ENCODE measurements at places on chromosomes 6 and 20.
A peak's percentile ranks its signal among the peaks of the same experiment; 100 is the strongest.

DNA sequence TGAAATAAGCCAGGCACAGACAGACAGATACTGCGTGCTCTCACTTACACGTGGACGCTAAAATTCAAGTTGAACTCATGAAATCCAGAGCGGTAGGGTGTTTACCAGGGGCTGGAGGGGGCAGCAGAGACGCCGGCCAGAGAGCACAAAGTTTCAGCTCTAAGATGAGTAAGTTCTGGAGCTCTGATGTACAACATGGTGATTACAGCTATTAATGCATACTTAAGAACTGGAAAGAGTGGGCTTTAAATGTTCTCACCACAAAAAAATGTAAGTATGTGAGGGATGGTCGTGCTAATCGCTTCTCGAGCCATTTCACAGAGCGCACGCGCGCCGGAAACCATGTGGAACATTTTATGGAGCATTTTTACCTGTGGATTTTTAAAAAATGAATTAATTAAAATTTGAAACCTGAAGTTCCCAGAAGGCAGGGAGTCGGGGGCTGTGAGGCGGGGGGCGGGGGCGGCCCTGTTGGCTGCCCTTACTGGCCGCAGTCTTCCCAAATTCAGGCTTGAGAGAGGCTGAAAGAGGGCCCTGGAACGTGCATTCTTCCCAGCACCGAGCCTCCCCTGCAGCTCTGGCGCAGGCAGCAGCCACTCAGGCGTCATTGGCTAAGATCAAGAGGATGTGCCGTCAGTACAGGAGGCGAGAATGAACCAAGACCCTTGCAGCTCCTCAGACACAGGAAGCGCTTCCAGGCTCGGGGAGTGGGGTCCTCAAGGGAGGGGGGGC lies 8.5 kb upstream of the SLCO4A1 start:
- DNase-seq = no peak

- no peak for DNase-seq
Measured at GRCh38 chr6:23566418-23566817, 559.6 kb upstream of the NRSN1 start.

GRCh38 chr6:85756982-85757381 lies 114.3 kb upstream of the SYNCRIP start:
- peak; percentile 54 for DNase-seq

- peak; percentile 74 for DNase-seq
Measured at GRCh38 chr6:89242574-89243330, 25.6 kb upstream of the GABRR1 start.

GRCh38 chr20:33299111-33299603 lies 16.1 kb downstream of the BPIFB1 start:
- peak; percentile 68 for DNase-seq

DNA sequence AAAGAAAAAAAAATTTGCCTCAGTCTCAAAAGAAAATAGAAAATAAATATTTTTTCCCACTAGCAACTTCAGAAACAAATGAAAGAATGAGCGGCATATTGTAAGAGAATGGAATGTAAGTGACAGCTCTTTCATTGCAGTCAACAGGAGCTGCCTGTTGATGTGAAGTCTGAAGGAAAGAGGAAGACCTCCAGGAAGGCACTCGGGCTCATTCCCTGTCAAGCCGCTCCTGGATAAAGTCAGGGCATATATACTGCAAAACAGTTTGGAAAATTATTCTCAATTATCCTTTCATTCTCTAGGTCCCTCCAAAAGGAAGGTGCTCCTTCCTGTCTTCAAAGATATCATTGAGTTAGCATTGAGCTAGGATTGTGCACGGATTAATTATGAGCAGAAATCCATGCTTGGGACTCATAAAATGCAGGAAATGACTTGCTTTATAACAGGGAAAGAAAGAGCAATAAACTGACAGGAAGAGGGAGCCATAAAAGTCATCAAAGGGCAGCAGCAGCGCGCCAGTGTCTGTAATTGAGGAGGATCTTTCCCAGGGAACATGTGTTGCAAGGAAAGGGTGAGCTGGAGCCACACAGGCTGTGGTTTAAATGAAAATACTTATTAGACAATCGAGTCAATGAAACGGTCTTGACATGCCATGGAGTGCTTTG lies 218.2 kb downstream of the C6orf118 start:
- no peak for DNase-seq

DNA sequence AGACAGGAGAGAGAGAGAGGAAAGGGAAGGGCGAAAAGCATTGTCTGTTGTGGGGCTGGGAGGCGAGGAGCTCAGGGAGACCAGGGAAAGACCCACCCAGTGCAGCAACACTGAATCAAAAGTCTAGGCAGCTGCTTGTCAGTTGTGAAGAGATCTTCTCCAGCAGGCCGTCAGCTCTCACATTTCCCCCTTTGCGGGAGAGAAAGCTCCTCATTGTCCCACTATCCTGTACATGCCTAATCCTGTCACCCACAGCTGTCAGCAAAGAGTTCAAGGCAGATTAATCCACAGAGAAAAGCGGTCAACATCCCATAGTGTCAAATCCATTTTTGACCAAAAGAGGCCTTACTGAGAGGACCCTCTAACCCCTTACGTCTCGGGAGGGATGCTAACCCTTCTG lies 27.3 kb downstream of the RNF182 start:
- no peak for DNase-seq

GRCh38 chr6:80454661-80455365 lies 348.3 kb downstream of the BCKDHB start:
- DNase-seq = no peak

DNA sequence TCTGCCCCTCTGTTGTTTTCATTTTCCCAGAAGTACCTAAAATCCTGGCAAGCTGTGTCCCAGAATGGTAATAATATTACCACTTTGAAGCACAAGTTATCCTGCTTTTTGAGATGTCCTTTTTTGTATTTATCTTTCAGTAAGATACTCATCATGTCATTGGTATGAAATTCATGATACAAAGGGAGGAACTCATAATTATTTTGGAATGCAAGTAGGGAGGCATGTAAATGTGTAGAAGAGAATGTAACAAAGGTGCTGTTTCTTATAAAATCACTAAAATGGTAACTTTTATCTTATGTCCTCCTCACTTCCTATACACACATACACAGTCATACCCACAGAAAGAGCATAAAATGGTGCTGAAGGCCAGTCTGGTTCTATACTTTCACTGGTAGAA lies 109.9 kb downstream of the CD2AP start:
- no peak for DNase-seq

DNA sequence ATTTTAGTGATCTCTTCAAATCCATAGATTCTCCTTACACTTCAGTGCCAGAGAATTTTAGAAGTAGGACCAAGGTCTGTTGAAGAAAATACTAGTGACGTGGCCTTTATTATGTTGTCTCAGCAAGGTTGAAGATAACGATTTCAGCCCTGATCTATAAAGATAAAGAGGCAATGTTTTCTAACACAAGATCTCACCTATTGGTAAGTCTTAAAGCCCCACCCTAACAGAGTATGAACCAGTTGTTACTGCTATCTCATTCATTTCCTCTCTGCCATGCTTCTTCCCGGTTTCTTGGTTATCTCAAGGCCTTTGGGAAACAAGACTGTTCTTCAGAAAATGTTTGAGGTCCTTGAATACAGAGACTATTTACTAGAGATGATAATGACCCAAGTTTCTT lies 53.1 kb downstream of the KIAA0408 start:
- DNase-seq = no peak

- no peak for DNase-seq
Measured at GRCh38 chr6:153673225-153673624, 365.8 kb upstream of the OPRM1 start.

DNA sequence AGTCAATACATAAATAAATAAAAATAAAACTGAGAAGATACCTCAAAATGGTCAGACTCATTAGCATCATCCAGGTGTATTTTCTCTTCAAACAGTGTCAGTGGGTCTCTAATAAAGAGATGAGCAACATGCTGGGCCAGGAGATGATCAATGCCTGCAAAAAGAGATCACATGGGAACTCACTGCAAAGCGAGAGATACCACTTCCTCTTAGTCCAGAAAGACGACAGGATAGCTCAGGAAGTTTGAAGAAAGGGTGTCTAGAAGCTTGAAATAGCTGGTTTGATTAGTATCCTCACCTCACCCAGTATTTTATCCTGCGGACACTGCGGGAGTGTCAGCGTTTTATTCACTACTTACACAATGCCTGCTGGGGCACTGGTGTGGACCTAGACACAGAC lies 38.0 kb downstream of the GCLC start:
- DNase-seq = no peak

DNA sequence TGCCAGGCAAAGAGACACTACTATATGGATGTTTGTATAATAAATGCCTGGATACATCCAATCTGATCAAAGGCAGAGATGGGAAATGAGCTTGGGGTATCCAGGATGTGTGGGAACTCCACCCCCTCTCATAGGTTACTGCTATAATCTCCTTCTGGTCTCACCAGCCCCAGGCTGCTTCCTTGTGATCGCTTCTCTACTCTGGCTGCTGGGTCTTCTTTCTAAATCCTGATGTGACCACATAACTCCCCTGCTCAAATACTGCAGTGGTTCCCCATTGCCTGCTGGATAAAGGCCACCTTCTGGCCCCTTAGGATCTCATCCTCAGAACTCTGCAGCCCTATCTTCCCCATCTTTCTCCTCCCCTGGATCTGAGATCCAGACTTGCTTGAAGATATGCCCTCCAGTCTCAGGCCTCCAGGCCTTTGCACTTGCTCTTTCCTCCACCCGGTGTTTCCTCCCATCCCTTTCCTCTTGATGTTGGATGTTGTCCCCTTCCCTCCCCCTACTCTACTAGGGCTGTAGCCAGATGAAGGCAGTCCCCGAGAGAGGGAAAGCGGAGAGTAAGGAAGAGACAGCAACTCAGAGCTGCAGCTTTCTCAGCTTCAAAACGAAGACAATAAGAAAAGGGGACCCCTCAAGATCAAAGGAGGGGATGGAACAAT lies 828 bp upstream of the XKR7 start:
- DNase-seq = peak; percentile 51

GRCh38 chr20:58330687-58331086 lies 21.2 kb downstream of the RAB22A start:
- no peak for DNase-seq

DNA sequence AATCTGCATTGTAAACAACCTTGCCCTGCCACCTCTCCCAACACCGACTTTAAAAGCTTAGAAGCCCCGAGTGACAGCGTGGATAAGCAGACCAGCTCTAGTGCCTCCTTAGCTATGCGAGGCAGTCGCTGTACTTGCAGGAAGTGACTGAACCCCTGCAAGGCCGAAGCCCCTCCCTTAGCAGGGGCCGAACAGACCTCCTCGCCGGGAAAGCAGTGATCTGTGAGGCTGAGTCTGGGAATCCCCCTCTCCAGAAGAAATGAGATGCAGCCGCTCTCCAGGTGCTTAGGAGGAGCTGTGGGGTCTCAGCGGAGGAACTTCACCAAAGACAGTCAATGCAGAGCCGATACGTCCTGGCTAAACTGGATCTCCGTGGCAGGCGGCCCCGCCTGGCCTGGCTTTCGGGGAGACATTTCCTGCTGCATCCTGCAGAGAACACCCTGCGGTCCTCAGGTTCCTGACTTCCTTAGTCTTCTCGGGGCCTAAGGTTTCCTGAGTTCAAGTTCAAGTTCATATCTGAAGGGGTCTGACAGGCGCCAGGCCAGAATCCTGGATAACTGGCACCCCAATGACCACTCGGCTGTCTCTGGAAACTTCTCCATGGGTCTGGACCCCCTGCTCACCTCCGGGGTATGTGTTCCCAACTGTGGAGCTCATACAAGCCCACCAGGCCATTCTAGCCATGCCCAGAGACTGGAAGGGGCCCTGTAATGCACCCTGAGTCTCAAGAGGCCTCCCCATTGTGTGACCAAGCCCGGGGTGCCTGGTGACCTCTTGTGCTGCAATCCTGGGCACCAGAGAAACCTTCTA lies 20.4 kb upstream of the FRMD1 start:
- DNase-seq = no peak

DNA sequence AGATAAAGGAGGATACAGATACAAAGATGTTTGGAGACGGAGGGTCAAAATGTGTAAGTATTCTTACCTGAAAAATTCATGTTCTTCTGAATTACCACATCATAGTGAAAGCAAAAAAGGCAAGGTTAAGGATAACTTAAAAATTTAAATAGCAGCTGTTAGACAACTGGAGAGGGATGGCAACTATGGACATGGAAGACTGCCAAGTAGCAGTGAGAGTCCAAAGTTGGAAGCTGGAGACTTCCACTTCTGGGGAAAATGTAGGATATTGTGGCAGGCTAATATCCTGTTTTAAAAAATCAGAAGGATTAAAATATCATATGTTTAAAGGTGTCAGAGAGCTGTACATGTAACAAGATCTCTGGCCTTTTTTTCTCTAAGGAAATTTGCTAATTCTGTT lies 29.8 kb downstream of the SYCP2 start:
- DNase-seq = no peak

- DNase-seq = peak; percentile 50
Measured at GRCh38 chr20:47355489-47356219, 845 bp downstream of the ZMYND8 start.

GRCh38 chr6:140970485-140970884 lies 1162.2 kb upstream of the GJE1 start:
- no peak for DNase-seq

- no peak for DNase-seq
Measured at GRCh38 chr6:21281366-21281765, 312.2 kb upstream of the SOX4 start.

DNA sequence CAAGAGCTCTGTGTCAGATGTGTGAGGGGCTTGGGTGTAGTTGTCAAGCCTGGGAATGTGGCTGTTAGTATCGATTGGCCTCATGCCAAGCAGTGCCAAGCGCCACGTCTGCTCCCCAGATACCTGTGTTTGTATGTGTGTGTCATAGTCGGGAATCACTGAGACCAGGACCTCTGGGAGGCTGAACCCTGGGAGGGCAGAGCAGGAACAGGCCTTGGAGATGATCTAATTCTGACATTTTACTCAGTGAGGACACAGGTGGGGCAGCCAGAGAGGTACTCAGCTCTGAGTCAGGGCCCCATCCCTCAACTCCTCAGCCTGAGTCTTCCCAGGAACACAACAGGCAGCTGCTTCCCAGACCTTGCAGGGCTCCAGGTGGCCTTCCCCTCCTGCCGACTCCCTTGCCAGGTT lies 51.2 kb upstream of the FANCE start:
- DNase-seq = no peak

- no peak for DNase-seq
Measured at GRCh38 chr20:9503526-9504245, 10.7 kb upstream of the LAMP5 start.

DNA sequence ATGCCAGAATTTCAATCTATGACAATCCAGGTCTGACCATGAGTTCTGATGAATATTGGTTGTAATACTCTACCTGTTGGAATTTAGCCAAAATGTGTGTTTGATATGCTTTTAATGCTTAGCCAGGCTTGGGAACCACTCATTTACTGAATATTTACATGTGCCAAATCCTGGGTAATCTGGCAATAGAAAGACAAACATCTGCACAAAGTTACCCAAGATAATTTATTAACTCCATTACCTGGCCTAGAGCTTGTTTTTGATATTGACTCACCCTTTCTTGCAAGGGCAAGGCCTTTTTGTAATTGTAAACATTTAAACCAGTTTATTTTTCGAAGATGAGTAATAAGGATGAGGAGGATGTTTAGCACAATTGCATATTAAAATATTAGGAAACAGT lies 13.5 kb upstream of the CD2AP start:
- no peak for DNase-seq

DNA sequence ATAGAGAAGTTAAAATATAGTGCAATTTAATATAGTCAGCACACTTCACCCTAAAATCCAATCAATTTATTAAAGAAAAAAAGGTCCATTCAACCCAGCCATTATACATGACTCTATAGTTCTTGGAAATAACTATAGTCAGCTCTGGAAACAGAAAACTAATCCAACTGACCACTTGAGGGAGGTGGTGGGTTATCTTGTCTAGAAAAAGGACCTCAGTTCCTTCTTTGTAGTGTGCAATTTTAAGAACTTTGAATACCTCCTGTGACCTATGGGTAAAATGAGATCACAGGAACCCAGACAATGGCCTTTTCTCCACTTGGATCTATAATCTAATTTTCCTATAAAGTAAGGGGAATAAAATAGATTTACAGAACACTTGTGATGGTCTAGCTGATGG lies 163.6 kb upstream of the CENPW start:
- peak; percentile 21 for DNase-seq

Data from cerebellar cortex (tissue), 1 donor.